ENCODE measurements at places on chromosomes 3 and 15.
A peak's percentile ranks its signal among the peaks of the same experiment; 100 is the strongest.

- DNase-seq: no peak
Measured at GRCh38 chr3:172546628-172547214, 23.5 kb upstream of the TNFSF10 start.

- peak; percentile 37 for DNase-seq
Measured at GRCh38 chr3:20857636-20858035, 671.6 kb upstream of the SGO1 start.

DNA sequence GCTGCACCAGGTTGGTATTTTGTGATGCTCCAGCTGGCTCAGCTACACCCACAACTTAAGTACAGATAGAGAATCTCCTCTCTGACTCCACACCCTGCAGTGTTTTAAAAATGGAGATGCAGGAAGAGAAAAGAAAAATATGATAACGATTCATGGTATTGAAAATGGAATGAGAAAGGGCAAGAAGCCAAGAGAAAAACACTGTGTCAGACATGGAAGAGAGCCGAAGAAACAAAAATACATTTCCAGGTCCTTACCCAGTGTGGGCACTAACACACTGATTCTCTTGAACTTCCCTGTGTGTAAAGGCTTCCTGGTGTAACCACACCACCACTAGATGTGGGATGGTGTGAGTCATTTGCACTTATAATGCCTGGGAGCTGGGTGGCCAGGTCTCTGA is 93.1 kb downstream of the GMPS start:
- no peak for DNase-seq

DNA sequence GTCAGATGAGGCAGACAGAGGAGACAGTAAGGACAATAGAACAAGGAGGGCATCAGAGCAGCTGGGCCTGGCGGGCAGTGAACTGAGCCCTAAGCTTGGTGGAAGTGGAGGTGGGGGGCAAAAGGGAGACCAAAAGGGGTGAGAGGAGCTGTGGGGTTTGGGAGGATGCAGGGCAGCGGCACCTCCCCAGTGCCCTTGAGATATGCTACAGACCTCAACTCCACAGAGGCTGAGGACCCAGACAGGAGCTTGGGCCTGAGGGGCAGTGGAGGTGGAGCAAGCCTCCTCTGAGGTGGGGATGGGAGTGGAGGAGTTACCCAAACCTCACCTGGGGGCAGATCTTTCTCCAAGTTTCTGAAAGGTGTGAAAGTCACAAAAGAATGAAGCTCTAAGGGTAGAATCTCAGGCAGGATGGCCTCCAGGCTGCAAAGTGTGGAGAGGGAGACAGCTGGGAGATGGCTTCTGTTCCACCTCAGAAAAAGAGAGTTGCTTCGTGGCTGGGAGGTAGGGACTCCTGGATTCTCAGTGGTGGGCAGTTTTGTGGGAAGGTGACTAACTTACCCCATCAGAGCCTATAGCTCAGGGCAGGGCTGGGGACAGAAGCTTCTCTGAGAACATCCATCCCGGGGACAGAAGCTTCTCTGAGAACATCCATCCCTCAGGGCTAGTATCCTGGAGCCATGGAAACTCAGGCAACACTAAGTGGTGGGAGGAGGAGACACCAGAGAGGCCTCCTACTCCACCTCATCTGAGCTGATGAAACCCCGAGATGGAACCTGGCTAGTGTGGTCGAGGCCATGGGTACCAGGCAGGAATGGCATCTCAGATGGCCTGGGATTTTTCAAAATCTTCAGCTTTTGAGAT is 2.3 kb upstream of the CLK3 start:
- no peak for DNase-seq

DNA sequence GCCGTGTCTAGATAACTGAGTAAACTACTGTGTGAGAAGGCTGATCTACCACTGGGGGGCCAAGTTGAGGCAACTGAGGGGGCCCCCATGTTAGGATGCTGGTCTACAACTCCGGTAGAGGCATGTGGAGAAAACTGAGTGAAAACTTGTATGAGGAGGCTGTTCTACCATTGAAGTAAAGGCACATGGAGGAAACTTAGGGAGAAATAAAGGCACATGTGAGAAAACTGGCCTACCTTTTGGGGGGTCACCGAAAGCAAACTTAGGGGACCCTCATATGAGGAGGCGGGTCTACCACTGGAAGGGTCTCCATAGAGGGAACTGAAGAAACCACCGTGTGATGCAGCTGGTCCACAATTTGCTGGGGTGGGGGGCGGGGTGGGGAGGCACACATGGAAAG is 155.2 kb downstream of the FBLN2 start:
- DNase-seq: no peak

DNA sequence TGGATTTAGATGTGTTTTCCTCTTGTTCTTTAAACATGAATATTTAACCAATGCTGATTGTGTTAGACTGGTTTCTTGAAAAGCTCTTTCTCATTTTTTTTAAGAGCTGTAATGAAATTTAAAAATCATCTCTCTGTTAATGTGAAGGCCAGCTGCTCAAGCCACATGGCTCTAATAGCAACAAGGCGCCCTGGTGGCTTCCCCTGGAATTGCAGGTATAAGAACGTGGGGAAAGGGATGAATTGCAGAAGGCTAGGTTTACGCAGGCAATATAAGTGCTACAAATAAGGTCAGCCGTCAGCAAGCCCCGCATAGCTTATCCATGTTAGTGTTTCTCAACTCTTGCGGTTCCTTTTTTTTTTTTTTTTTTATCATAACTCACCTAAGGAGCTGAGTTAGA is 108.5 kb downstream of the SAMMSON start:
- DNase-seq: no peak

GRCh38 chr3:38404286-38404685 is 49.4 kb upstream of the ACVR2B start:
- peak; percentile 77 for DNase-seq

GRCh38 chr3:148226246-148226645 is 471.5 kb upstream of the AGTR1 start:
- no peak for DNase-seq

DNA sequence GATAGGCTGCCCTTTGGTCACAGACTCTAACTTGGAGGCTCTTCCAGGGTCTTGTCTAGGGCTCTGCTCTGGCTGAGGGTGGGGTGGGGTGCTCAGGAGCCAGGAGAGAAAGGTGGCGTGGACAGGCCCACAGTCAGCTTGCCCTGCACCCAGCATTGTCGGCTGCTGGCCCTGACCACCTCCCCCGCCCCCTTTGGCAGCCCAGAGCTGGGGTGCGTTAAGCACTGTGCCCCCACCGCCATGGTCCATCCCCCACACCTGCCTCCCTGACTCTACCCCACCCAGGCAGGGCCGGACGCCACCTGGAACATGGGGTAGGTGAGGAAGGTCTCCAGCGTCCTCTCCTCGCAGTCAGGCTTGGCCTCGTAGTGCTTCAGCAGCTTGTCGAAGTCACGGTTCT is 58.8 kb downstream of the RASGRF1 start:
- DNase-seq: no peak

DNA sequence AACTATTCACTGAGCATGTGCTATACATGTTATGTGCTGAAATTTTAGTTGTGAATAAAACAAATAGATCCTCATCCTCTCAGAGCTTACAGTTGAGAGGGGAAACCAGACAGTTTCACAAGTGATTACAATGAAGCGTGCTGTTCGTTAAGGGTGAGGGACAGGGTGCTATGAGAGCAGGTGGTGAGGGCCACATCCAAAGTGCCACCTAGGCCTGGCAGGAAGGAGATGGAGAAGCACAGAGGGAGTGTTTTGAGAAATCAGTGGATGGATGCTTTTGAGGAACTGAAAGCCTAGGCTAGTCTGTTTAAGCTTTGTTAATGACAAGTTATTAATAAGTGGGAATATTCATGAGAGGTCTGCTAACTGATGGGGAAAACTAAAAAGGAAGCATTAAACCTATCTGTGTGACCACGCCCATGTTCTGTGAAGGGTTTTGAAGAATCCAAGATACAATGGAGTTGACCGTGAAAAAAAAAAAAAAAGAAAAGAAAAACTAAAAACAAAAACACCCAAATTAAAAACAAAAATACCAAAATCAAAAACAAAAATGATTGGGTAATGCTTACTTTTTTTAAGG is 7.3 kb downstream of the MCTP2 start:
- no peak for DNase-seq

- DNase-seq: no peak
Measured at GRCh38 chr15:92617549-92618520, 37.7 kb downstream of the FAM174B start.

GRCh38 chr3:188904670-188905069 is 267.1 kb upstream of the TPRG1 start:
- DNase-seq: no peak

- no peak for DNase-seq
Measured at GRCh38 chr3:171297207-171297606, 163.0 kb downstream of the TNIK start.

DNA sequence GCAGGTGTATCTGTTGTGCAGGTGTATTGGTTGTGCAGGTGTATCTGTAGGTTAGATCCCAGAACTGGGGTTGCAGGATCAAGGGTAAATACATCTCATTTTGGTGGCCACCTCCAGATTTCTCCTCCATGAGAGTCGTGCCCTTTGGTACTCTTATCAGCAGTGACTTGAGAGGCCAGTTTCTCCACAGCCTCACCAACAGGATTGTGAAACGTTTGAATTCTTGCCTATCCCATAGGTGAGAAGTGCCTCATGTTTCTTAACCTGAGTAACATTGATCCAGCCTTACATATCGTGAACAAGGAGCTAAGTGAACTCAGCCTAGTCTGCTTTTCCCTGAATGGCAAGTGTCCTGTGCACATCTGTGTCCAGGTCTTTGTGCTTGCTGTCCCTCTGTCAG is 55.4 kb downstream of the CMTM8 start:
- no peak for DNase-seq

GRCh38 chr3:189641776-189642175 is 10.6 kb downstream of the TP63 start:
- no peak for DNase-seq

- DNase-seq: no peak
Measured at GRCh38 chr15:74156678-74157411, 16.7 kb upstream of the ISLR start.

GRCh38 chr3:6680119-6680806 is 180.7 kb upstream of the GRM7 start:
- DNase-seq: no peak

DNA sequence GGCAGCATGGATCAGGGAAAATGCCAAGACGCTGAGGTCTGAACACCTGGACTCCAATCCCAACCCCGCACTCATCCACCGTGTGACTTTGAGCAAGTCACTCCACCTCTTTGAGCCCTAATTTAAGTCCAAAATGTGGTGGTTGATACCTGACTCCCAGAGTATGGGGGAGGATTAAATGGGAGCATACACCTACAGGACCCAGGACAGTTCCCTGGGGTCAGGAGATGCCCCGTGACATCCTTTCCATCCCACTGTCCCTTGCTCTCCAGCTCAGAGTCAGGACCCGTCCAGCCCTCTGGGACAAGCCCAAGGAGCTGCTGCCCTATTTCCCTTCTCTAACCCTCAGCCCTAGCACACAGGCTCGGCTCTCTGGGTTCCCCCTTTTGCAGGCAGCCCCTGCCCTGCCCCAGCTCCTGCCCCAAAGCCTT is 276.4 kb downstream of the XXYLT1 start:
- no peak for DNase-seq

DNA sequence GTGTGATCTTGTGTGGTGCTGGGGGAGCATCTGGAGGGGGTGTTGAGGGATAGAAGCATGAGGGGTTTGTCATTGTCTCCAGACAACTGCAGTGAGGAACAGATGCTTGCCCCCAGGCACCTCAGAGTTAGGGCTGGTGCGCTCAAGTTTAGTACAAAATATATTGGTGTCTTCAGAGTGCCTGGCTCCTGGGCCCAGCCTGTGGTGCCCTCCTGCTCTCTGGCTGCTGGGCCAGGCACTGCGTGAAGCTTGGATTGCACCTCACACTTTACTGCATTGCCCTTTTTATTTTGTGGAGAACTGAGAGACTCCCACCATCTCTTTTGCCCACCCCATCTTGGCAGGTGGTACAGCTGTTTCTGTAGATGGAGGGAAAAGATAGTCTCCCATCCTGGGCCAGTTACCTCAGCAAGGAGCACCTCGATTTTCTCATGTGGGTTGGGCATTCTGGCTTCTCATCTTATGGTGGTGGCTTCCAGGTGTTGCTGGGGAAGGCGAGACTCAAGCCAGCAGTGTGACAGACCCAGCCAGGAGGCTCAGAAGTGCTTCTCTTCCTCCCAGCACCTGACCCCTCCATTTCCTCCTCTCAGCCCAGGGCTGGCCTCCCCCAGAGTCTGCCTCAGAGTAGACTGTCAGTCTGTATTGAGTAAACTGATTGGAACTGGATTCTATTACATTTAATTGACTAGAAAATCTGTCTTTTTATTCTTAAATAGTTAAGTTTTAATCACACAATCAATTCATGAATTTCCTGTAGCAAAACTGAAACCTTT is 140.5 kb downstream of the DNAJB8 start:
- no peak for DNase-seq

GRCh38 chr3:102339671-102340070 is 95.1 kb upstream of the ZPLD1 start:
- DNase-seq: no peak

DNA sequence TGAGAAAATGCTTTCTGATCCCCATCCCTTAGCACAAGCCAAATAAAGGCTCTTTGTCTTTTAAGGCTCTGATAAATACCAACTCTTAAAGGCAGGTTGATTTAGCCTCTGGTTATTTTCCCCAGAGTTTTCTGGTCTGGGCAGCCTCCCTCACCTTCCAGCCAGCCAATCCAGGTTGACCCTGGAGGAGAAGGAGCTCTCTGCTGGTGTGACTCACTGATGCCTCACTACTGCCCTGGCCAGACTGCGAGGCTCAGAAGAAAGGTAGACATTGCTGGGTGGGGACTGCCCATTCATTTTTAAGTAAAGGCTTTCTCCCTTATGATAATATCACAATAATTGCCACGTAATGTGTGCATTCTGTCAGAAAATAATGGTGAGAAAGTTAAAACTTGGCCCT is 37.1 kb downstream of the SLCO3A1 start:
- no peak for DNase-seq

DNA sequence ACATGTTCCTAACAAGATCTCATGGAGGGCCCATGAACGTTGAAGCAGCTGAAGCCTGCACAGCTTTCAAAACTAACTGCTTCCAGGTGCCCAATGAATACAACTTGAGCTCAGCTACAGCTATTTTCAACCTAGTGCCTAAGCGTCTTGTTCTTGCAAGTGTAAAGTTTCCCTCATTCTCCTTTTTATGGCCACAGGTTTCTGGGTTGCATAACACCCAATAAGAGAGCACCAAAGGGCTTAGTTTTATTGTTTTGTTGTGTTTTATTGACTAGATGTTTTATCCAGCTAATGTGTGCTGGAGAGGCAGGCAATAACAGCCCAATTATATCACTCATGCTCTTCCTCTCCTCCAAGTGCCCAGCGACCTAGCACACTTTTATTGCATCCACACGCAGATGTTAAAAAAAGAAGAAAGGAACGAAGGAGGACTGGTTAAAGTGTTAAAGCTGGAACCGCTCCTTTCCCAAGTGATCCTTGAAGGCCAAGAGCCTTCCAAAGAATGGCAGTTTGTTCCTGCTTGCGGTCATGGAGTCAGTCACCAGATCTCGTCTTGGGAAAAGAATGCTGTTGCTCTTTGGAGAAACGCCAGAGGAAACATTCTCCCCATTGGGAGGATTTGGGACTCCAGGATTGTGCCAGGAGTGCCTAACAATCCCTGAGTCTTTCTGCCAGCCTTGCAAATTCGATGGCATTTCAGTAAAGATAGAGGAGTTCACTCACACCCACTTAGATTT is 156.9 kb downstream of the MEX3B start:
- DNase-seq: peak; percentile 36

GRCh38 chr3:197508051-197508451 is 47.7 kb downstream of the BDH1 start:
- no peak for DNase-seq

Measured in GM04504 (cell line).